Colonic mucosa (tissue), 4 donors: ENCODE measurements at places on chromosomes 7 and 10. TPM values are rescaled to one million over a fixed set of nuclear protein-coding genes. Genes with fewer than 3 reads are reported as not detected.
A peak's percentile ranks its signal among the peaks of the same experiment; 100 is the strongest.

Gene MSMB
- total RNA-seq: not detected

Gene PRDX3
- 156 TPM for total RNA-seq

DNA sequence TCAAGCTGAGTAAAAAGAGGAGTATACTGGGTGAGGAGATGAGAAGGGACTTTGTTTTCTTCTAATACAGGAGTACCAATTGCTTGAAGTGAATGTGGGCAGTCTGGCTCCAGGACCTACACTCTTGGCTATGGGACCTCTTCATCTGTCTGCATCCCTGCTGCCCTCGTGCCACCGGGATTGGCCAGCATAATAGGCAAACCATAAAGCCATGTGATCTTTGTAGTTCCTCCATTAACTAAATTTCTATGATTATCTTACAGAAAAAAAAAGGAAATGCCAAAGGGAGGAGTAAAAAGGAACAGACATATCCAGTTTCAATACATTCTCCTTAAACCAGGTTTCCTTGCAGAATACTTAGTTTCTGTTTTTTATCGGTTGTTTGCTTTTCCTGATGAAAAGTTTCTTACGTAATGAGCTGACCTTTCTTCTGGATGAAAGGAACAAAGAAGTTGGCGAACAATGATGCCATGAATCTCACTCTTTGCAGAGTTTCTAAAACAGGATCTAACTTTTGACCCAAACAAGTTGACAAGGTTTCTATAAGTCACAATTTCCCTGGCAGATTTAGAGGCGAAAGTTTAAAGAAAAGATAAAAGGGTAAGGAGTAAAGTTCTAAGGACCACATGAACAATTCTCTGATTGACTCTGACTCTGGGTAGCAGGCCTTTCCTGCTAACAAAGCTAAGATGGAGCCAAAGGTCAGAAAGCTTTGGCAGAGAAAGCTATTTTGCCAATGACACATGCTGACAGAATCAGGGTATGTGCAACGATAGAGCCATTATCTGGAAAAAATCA, 54.1 kb downstream of the LAMB1 start:
- DNase-seq: no peak

- no peak for DNase-seq
Observed at GRCh38 chr10:126868371-126868770, 36.9 kb upstream of the DOCK1 start.

DNA sequence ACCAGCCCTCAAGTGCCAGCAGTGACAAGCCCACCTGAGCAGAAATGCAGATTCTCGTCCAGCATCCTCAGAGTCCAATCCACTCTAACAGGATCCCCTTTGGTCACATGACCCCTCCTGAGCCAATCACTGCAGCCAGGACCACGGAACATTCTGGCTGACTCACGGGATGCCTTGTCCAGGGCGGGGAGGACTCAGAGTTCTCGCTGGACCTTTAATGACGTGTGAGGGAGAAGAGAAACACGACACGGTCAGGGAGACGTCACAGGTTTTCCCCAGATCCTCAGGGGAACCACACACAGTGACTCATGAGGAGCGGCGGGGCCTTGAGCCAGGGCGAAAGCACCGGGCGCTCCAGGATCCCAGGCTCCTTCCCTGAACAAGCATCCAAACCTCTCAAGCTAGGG, 155.7 kb downstream of the PTPRN2 start:
- peak; percentile 65 for DNase-seq
